ENCODE measurements at places on chromosomes 6 and 20.

DNA sequence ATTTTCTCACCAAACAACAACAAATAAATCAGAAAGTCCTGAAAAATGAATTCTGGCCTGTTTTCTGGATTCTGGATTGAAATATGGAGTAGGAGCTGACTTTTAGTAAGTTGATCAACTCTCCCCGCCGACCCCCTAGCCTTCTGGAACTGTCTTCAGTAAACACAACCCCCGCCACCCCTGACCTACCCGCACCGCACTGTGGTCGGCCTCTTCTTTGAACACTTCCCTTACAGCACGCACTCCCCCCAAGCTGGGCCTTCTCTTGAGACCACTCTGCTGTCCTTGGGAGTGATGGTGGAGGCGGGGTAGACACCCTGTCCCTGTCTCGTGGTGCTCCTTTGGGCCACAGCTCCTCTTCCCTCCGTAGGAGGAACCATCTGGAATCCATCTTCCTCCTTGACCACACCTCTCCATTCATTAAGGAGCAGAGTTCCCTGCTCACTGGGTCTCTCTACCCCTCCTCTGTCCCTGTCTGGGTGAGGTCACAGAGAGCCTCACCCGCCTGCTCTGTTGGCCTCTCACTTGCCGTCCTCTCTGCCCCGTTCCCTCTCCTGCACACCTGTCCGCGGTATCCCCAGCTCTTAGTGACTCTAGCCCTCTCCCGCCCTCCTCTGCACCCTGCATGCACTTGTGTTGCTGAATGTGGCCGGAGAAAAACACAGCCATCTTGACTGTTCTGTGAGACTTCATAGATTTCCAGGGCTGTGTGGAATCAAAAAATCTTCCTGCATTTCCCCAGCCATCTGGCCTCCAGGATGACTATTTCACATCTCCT lies 19.1 kb downstream of the SYNJ2 start:
- no peak for DNase-seq

DNA sequence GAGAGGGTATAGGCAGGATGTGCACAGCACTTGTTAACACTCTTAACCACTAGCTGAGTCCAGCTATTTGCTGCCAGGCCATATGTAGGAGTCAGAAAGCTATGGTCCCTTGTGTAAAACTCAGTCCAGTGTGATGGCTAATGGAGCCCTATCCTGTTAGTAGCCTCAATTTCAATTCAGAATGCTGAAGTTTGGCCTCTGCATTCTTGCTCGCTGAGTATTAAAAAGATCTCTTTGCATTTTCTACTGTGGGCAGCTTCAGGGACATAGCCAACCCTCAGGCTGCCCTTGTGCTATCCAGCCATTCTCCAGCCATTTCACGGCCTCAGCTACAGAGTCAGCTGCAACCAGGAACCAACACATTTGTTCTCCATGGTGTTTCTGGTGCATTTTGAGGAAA lies 92.5 kb downstream of the SPTLC3 start:
- no peak for DNase-seq

DNA sequence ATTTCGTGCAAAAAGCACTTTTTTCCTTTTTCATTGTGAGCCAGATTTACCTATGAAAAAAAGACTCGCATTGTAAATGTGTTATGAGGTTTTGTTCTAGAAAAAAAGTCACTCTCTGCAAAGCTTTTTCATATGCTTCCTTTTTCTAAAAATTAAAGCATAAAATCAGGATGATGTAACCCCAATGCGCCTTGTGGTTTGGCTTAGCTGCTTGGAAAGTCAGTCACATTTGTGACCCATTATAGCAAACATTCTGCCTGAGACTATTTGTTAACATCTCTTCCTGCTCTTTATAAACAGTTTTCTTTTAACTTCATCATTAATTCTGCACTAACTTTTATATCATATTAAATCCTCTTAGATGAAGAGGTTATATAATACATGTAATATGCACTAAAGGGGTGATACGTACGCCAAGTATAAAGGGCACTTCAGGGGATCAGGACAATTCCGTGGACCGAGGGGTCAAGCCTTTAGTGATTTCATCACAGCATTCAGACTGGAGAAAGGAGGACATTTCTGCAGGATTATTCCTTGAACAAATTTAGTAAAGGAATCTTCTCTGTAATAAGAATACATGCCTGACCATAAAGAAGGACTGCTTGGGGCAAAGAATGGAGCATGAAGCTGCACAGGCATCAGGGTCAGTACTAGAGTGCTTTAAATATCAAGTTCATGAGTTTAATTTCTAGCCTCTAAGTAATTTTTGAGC lies 48.1 kb upstream of the SMLR1 start:
- DNase-seq: no peak

GRCh38 chr20:53940907-53941545 lies 129.4 kb downstream of the BCAS1 start:
- no peak for DNase-seq

GRCh38 chr6:167712731-167713475 lies 113.8 kb upstream of the AFDN start:
- DNase-seq: no peak

DNA sequence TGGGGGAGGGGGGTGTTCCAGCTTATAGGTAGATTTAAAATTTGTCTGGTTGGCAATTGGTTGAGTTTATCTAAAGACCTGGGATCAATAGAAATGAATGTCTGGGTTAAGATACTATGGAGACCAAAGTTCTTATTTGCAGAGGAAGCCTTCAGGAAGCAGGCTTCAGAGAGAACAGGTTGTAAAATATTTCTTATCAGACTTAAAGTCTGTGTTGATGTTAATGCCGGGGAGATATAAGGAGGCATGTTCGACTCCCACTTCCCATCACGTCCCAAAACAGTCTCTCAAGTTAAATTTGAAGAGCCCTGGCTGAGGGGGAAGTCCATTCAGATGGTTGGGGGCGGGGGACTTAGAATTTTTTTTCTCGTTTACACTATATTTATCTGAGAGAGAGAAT lies 12.3 kb upstream of the BLCAP start:
- no peak for DNase-seq

DNA sequence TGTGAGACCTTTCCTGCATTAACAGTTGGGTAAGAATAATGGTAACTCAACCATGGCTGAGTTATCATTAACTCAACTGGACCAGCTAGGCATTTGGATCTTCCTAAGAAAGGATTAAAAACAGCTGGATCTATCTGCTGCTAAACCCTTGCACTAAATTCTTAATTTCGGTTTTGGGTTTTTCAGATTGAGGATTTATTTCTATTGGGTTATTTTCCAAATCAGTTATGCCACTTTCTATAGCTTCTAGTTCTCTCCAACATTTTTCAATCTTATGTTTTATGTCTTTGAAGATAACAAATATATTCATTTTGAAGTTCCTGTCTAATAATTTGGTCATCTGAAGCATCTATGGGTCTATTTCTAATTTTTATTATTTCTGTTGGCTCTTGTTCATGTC lies 92.5 kb downstream of the KIF13A start:
- no peak for DNase-seq

GRCh38 chr20:36969051-36969450 lies 17.5 kb upstream of the SAMHD1 start:
- no peak for DNase-seq

- DNase-seq: no peak
Observed at GRCh38 chr6:22471132-22471690, 98.2 kb upstream of the HDGFL1 start.

DNA sequence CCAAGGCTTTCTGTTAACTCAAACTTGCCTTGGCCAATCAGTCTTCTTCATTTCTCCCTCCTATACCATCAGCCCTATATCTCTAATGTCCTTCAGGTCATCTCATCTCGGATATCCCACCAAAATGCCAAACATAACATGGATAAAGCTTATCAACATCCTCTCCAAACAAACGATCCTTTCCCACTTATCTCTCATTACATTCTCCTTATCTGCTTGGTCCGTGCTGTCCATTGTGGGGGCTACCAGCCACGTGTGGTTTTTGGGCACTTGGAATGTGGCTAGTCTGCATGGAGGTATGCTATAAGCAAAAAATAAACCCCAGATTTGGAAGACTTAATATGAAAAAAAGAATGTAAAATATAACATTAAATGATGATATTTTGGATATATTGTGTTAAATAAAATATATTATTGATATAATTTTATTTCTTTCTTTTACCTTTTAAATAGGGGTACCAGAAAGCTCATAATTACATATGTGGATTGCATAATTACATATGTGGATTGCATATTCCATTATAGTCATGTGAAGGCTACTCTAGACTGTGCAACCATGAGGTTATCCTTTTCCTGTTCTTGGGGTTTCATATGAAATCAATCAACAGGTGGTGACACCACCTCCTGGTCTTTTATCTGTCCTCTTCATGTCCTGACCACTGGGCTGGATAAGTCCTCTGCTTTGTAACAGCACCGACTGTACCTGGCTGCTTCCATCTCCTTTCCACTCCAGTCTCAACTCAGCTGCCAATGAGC lies 123.0 kb downstream of the CD83 start:
- no peak for DNase-seq

DNA sequence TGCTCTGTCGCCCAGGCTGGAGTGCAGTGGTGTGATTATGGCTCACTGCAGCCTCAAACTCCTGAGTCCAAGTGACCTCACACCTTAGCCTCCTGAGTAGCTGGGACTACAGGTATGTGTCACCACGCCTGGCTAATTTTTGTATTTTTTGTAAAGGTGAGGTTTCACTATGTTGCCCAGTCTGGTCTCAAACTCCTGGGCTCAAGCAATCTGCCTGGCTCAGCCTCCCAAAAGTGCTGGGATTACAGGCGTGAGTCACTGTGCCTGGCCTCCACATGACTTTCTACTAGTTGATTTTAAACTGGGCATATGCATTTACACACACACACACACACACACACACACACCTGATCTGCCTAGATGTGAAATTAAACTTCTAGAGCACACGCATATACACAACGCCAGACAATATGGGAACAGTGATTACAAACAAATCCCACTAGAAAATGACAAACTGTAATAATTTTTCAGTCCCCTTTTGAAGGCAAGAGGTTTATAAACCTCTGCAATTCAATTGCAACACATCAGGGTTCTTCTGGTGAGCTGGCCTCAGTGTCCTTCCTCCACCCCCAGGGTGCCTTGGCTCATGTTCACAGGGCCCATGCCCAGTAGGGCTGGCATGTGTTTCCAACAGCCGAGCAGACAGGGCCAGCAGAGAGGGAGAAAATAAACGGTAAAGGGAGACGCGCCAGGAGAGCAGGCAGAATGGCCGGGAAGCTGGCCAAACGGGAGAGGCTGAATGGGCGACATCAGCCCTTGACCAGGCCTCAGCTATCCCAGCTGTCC lies 31.2 kb downstream of the PARD6B start:
- no peak for DNase-seq

GRCh38 chr6:163230901-163231300 lies 183.6 kb upstream of the QKI start:
- no peak for DNase-seq

- DNase-seq: no peak
Observed at GRCh38 chr20:33470866-33471265, 19.0 kb upstream of the CBFA2T2 start.

DNA sequence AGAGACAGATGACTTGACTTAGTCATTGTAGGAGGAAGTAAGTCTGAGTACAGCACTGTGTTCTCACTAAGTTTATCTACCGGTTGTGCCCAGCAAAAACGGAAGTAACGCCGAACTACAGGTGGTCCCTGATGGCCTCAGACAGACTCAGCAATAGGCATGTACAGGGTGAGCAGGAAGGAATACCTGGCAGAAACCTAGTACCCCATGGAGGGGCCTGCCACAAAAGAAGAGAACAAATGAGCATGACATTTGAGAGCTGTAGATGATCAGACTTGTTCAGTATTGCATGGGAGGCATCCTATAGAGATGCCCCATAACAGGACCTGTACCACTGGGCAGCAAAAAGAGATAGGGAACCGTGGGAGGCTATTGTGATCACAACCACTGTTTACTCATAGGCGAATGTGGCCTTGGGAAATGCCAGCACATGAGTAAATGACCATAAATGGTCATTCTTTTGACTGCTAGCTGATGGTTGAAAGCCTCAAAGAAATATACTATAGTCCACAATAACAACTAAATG lies 106.4 kb upstream of the TAB2 start:
- no peak for DNase-seq

DNA sequence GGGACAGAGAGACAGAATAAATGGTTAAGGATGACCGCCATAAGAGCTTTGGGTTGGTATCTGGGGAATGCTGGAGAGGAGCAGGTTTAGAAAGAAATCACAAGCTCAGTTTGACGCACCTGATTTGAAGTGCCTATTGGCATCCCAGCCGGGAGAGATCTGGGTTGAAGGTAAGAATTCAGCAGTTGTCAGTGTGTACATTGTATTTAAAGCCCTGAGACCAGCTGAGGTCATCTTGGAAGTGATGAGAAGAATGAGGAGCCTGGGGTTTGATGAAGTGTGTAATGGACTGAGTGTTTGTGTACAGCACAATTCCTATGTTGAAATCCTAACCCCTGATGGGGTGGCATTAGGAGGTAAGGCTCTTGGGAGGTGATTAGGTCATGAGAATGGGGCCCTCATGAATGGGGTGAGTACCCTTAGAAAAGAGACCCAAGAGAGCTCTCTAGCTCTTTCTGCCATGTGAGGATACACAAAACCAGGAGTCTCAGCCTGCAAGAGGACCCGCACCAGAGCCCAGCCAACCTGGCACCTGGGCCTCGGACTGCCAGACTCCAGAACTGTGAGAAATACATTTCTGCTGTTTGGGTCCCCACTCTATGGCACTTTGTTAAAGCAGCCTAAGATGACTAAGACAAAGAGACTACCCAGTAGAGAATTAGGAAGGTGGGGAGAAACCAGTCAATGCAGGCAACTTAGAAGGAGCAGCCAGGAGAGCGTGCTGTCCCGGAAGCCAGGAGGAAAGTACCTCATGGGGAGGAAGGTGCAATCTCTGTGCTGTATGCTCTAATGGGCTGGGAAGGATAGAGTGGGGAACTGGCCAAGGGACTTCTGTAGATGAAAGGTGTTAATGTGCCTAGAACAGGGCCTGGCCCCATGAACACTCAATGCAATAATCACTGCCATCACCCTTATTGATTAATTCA lies 133.7 kb upstream of the SLC24A3 start:
- no peak for DNase-seq

DNA sequence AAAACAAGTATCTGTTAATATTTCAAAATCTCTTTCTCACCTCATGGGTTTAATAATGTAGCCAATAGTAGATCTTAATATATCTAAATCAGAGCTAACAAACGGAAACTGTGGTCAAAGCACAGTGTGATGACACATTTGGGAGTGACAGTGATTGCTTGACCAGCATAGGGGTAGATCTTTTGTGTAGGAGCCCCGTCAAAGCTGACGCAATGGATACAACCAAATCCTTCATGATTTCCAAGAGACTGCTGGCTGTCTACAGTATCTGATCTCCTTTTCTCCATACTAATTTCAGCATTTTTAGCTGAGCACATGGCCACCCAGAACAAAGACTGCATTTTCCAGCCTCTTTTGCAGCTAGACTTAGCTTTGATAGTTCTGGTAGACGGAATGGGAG lies 299.3 kb upstream of the ECI2 start:
- DNase-seq: no peak

- DNase-seq: no peak
Observed at GRCh38 chr20:38755324-38755910, 7.2 kb downstream of the ACTR5 start.

- no peak for DNase-seq
Observed at GRCh38 chr6:57222743-57223077, 603 bp upstream of the RAB23 start.

Data from NCI-H1436 treated with DMSO at 0.1 percent for 48 hours (cell line).